IMR-90 (cell line): ENCODE measurements at places on chromosomes 7 and 10. TPM values are rescaled to one million over a fixed set of nuclear protein-coding genes. Genes with fewer than 3 reads are reported as not detected.

The ARHGEF5 gene
- total RNA-seq: under 0.01 TPM in 2 replicates

The TRIM73 gene
- total RNA-seq: 0.18 and 0.28 TPM in 2 replicates

The AKR1C3 gene
- 0.18 and 0.28 TPM in 2 replicates for total RNA-seq

The ABCB1 gene
- total RNA-seq: 0.83 and 0.90 TPM in 2 replicates

The ZNF862 gene
- 3.3 and 5.9 TPM in 2 replicates for total RNA-seq

The CALY gene
- not detected in 2 replicates for total RNA-seq

The GPR26 gene
- not detected in 2 replicates for total RNA-seq

GRCh38 chr7:25348104-25348503, 119.8 kb upstream of the NPVF start:
- DNase-seq: no peak

GRCh38 chr10:5292196-5292735, 72.5 kb upstream of the UCN3 start:
- no peak for DNase-seq

DNA sequence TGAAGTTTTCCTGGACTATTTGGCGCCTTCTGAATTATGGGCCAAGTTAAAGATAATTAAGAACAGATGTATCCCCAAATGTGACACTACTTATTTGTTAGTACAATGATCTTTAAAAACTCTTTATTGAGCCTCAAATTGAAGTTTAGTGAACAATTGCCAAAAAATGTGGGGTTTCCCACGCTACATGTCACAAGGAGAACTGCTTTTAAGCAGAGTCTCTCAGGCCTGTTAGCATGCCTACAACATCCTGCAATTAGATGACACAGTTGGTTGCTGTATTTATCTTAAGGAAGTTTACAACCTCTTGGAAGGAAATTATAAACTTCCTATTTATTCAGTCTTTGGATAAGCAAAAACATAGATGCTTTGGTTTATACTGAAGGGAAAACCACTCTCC, 733.0 kb downstream of the TNS3 start:
- peak; percentile 71 for DNase-seq

DNA sequence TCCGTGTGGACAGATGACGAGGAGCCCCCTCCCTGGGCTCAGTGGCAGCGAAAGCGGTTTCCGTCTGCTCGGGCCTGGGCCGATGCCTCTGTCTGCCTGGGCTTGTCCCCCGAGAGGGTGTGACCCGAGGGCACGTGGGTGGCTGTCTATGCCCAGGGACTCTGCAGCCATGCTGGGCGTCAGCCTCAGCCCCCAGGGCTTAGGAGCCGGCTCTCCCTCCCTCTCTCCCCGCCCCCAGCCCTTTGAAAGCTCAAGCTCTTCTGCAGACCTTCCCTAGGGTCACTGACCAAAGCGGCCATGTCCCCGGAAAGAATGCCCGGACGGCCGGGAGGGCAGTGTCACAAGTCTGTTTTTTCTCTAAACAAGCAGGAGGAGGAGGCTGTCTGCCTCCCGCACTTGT, 7.1 kb downstream of the MICALL2 start:
- DNase-seq: no peak

- DNase-seq: peak; percentile 63
These were observed 100.9 kb upstream of the YAE1 start for GRCh38 chr7:39465055-39465929.

DNA sequence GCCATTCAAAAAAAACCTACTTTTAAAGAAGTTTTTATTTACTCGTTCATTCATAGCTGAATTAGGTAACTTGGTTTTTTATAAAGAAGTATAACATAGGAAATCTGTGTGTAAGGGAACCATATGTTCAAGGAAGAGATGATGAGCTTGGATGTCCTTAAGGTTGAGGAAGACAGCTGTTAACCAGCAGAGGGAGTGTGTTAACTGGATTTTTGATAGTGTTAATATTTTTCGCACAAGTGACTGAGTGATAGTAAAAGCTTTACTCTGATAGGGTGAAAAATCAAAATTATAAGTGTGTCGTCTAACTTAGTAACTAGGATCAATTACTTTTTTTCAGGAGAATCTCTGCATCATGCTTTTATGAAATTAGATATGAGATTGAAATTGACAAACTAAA, 134.7 kb downstream of the ARL5B start:
- DNase-seq: peak; percentile 55

- DNase-seq: no peak
These were observed 12.7 kb downstream of the TAS2R60 start for GRCh38 chr7:143455942-143456341.

GRCh38 chr7:131031099-131031868, 296.4 kb upstream of the MKLN1 start:
- DNase-seq: no peak

DNA sequence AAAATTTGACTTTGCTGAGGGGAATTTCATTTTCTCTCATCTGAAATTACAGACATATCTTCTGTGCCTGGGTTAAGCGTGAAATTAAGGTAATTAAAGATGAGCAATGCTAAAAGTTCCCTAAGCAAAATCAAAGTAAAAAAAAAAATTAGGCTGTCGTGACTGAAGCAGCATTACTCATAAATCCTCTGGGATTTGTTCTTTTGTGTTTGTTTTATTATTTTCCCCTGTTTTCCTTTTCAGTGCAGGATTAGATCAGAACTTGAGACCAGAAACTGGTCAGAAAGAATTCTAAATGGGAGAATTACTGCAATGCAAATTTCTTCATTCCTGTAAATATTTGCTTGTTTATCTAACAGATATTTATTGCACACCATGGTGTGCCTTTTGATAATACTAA, 141.4 kb upstream of the BET1 start:
- DNase-seq: peak; percentile 52

GRCh38 chr7:158702196-158702595, 2.4 kb downstream of the NCAPG2 start:
- no peak for DNase-seq

DNA sequence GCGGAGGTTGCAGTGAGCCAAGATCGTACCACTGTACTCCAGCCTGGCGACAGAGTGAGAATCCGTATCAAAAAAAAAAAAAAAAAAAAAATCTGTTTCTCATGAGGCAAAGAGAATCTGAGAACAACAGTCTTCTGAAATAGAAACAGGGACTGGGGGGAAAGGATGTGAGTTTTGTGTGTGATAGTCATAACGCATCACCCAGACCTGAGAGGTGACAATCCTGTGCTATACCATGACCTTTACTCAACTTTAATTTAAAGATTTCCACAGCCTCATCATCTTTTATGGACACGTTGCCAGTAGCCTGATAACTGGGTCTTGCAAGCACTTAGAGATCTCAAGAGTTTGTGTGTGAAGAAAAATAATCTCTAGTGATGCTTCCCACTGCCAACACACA, 2.3 kb downstream of the ATXN7L1 start:
- no peak for DNase-seq

GRCh38 chr7:39299695-39300094, 266.5 kb upstream of the YAE1 start:
- DNase-seq: no peak

- no peak for DNase-seq
These were observed 342.1 kb downstream of the PHF14 start for GRCh38 chr7:11315666-11316258.

DNA sequence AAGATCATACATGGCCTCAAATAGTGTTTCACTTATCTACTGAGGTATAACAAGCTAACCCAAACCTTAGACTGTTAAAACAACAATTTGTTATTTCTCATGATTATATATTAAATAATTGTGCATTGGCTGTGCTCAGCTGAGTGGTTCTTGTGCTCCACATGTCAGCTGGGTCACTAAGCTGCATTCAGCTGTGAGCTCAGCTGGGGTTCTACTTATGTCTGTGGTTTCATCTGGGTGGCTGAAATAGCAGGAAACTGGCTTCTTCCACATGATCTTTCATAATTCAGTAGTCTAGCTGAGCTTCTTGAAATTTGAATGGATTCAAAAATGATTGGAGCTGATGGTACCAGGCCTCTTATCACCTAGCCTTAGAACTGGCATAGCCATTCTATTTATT, 181.8 kb upstream of the CSTF2T start:
- no peak for DNase-seq

DNA sequence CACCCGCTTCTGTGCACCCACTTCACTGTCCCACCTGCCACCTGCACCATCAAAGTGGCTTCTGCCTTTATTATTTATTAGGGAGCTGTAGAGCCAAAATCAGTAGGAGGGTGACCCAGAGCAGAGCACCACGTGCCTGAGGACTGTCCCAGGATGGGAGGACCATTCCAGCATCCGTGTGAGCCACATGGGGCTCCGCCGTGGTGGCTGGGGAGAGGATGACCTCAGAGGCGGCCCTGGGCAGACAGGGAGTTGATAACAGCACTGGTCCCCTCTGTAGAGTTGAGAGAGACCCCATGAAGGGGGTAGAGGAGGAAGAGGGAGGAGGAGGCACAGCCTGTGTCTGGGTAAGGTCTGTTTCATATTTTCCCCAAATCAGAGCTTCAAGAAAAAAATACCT, 8.7 kb upstream of the DPYSL4 start:
- DNase-seq: no peak

DNA sequence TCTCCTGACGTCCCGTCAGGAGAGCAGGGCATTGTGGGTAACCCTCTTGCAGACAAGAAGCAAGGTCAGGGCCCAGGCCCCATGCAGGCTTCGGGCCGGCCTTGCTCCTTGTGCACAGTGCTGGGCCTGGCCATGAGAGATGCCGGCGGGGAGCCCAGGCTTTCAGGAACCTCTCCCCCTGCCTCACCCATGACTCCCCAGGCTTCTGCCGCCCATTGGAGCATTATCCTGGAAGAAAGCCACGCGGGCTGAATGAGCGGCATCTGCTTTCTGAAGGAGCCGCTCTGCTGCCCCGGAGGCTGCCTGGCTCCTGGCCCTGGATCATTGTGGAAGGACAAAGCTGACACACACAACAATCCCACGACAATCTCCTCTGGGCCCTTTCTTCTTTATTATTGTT, 233.5 kb downstream of the TCF7L2 start:
- DNase-seq: no peak

- DNase-seq: peak; percentile 97
These were observed 3.8 kb upstream of the HOXA4 start for GRCh38 chr7:27134392-27134791.

DNA sequence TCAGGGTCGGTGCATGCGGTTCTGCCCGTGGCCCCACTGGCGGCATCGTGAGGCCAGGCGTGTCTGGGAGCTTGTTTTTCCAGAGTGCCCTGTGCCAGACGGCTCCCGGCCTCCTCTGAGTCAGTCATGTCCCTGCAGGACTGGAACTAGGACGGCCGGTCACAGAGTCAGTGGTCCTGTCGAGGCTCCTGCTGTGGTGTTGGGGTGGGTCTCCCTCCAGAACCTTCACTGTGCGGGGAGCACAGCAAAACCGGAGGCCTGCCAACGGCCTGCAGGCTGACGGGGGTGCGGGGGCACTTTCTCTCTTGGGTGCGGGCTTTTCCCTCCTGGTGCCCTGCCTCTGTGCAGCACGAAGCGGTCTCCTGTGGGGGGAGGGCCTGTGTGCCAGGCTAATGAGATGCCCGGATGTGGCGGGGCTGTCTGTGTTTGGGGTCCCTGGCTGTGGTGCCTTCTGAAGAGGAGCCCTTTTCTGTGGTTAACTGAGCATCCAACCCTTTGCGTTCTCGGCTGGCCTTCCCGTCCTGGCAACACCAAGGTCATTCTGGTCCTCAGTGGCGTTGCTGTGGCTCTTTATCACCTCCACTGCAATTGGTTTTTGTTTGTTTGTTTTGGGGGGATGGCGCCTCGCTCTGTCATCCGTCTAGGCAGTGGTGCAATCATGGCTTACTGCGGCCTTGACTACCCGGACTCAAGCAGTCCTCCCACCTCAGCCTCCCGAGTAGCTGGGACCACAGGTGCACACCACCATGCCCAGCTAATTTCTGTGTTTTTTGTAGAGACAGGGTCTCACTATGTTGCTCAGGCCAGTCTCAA, 8.0 kb downstream of the GET4 start:
- DNase-seq: no peak

DNA sequence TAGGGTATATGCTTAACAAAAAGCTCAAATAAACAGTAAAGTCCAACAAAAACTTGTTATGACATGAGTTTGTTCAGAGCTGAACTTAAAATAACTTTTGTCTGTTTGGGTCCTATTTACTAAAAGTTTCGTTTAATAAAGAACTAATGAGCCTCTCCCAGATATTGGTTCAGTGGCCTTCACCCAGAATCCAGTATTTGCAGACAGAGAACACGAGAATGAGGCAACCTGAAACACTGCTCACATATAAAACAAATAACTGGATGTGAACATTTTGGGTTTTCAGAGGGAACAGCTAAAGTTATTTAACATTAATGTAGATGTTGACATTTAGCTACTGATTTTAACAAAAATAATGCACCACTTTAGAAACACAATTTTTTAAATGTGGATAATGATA, 98.3 kb downstream of the RNF133 start:
- no peak for DNase-seq

GRCh38 chr10:59678884-59679301, 30.8 kb downstream of the SLC16A9 start:
- DNase-seq: no peak

DNA sequence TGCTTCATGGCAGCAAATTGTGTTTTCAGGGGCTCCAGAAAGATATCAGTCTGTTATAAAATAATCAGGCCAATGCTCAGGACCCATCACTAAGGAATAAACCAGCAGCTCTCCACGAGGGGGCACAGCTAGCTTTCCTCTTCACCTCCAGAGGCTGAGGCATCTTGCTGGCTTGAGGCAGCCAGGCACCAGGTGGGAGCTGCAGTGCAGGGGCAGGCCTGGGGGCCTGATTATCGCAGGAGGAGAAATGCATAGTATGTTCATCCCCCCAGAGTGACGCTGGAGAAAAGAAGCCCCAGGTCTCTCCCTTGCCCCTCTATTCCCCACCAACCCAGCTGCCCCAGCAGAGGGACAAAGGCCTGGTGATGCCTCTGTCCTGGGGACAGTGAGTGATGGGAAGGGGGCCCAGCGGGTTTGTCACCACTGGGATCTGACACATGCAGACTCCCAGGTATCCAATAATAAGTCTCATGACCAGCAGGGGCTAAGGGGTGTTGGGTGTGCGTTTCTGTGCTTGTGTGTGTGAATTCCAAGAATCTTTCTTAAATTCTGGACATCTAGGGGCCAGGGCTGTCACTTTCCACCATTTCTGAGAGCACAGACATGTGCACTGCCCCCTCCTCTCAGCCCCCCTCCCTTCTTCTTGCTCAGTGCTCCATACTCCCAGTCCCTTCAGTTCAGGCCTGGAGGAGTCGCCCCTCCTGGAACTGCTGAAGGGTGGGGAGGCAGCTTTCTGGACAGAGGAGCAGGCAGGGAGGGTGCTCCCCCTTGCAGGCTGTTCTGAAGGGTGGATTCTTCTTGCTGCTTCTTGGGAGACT, 128.1 kb upstream of the FAM20C start:
- peak; percentile 74 for DNase-seq

GRCh38 chr10:119364645-119365600, 157.6 kb downstream of the GRK5 start:
- DNase-seq: peak; percentile 31

- no peak for DNase-seq
These were observed 69.7 kb upstream of the FGFR2 start for GRCh38 chr10:121667948-121668313.
